ENCODE measurements at places on chromosomes 11 and 22.
A peak's percentile ranks its signal among the peaks of the same experiment; 100 is the strongest.

DNA sequence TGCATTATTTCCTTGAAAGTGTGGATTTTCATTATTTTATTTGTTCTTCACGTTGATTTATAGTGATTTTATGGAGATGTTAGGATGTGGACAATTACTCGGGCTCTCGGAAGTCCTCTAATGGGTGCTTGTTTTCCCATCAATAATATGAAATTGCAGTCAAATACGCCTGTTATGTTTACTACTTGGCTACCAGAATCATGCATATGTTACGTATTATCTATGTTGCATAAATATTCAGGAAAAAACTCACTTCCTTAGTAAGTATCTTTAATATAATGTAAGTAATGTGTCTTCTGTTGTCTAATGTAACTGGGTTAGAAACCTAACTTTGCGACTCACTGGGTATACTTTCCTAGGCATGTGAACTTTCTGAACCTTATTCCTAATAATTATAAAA lies 823.4 kb upstream of the CHORDC1 start:
- DNase-seq: no peak

GRCh38 chr22:18068381-18068988 lies 9.3 kb upstream of the PEX26 start:
- no peak for DNase-seq

DNA sequence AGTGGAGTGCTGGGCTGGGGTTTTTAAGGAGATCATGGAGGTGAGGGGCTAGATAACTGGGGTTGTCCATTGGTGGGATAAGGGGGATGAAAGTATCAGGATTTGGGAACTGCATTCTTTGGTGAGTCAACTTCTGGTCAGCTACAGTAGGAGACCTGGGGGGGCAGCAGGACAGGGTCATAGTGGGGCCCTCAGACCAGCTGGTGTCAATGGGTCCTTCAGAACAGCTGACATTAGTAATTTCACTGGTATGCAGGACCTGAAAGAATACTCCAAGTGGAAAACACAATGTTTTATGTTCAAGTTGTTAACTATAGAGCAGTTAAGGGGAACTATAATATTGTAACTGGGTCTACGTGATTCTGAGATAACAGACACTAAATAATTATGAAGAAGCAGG lies 2.8 kb upstream of the TTC12 start:
- DNase-seq: no peak

GRCh38 chr11:86205421-86206336 lies 38.9 kb upstream of the EED start:
- no peak for DNase-seq

DNA sequence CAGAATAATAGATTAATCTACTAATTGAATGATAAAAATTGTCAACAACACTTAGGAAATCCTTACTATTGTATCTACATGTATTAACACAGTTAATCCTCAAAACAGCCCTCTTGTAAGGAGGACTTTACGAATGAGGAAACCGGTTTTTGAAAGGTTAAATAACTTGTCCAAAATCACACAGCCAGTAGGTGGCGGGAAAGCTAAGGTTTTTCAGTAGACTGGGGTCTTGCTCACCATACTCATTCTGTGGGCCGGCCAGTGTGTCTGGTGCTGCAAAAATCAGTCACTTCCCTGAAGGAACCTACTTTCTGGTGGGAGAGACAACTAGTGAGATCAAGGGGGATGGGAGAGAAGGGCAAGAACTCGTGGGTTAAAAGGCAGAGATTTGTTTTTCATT lies 3.8 kb downstream of the DCPS start:
- DNase-seq: peak; percentile 66

DNA sequence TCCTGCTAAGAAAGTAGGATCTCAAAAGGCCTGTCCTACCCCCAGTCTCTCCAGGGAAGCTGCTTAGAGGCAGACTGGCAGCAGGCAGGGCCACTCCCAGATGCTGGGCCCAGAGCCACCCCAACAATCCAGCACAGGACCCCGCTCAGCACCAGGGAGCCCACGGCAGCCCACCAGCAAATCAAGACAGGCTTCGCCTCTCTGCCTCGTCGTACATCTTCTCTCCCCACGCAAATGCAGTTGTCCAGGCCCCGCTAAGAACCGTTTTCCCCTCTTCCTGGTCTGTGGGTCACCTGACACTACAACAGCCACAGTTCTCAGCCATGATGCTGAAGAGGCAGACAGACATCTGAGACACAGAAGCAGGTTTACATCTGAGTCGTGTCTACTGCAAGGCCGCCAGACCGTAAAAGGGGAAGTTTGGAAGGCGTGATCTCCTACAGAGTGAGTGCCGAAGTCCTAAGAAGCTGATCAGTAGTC lies 51.1 kb downstream of the IGSF9B start:
- DNase-seq: no peak

DNA sequence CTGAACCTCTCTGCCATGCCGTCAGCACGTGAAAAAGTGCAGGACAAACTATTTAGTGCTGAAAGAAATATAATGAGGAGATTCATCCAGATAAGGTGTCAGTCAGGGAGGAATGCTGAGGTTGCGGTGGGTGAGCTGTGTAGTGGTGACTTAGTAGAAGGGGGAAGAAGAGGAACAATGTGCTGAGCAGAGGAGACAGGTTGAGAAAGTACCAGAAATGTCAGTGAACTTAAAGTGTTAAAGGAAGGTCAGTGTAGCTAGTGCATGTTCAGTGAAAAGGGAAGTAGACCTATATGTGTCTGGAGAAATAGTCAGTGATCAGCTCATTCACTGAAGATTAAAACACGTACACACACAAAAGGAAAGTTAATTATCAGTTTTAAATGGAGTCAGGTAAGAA lies 237.6 kb upstream of the CCDC179 start:
- no peak for DNase-seq

DNA sequence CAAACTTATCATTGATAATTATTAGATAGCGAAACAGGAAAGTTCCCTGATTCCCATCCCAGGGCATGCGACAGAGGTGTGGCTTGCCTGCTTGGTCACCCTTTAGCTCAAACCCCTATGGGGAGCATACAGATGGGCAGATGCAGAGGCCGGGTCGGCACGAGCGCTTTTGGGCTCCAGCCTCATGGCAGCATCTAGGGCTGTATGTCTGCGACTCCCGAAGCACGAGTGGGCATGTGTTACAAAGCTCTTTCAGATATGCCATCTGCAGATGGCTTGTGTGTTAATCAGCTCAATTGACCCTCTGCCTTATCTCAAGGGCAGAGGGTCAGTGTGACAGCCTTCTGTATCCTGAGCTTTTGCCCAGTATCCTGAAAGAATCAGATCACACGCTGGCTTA lies 2069.3 kb upstream of the RAG2 start:
- DNase-seq: no peak

GRCh38 chr11:109677876-109678275 lies 255.9 kb downstream of the C11orf87 start:
- no peak for DNase-seq

- no peak for DNase-seq
These were observed 27.4 kb downstream of the TUG1 start for GRCh38 chr22:30996462-30996861.

DNA sequence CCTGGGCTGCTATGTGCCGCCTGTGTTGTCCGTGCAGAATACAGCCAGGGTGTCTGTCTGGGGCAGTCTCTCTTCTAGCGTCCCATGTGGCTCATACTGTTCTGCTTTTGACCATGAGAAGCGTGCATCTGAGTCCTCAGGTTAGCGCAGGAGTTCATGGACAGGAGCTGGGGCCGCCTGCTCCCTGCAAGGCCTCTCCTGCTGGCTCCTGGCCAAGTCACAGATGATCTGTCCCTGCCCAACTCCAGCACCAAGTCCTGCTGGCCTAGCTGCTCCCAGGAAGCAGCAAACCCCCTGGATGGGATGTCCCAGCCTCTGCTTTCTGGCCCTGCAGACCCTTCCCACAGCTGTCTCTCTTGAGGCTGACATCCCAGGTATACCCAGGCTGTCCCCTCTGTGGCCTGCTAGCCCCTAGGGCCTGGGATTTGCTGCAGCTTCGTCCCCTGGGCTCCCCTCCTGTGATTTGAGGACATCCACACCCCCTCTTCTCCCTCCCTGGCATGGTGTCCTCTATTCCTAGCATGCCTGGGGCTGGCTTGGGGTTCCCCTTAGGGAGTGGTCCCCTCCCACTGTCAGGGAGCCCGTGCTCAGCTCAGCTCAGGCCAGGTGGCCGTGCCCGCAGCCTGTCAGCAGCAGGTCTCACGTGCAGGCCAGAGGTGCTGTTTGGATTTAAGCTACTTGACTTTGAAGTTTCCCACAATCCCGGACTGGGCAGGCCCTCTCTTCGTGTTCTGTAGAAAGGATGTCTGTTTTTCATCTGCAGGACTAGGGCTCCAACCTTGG lies 17.8 kb downstream of the PRR5 start:
- DNase-seq: no peak

- DNase-seq: no peak
These were observed 1.7 kb downstream of the RASGRP2 start for GRCh38 chr11:64742087-64742888.

DNA sequence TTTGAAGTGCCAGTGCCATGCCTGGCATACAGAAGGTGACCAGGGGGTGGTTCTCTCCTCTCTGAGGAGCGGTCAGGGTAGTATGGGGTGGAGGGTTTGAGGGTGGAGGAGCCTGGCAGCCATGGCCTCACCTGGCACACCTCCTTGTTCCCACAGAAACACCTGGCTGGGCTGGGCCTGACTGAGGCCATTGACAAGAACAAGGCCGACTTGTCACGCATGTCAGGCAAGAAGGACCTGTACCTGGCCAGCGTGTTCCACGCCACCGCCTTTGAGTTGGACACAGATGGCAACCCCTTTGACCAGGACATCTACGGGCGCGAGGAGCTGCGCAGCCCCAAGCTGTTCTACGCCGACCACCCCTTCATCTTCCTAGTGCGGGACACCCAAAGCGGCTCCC lies 9.6 kb downstream of the SERPINH1 start:
- no peak for DNase-seq

GRCh38 chr11:127653076-127653475 lies 652.5 kb upstream of the KIRREL3 start:
- no peak for DNase-seq

GRCh38 chr11:86138958-86139357 lies 70.1 kb upstream of the PICALM start:
- no peak for DNase-seq

DNA sequence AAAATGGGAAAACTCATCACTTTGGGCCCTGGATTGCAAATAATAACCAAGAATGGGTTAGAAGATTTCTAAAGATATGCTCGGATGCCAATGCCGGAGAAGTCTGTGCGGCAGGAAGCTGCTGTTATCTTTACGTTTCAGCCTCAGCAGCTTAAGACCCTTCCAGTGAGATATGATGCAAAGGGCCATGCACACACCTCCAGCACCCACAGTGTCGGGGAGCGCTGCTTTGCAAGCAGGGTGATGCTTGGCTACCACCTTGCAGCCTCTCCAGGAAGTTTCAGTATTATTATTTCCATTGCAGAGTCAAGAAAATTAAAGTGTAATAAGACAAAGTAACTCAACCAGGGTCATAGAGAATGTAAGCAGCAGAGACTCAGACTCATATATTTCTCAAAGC lies 37.3 kb downstream of the LARGE1 start:
- no peak for DNase-seq

DNA sequence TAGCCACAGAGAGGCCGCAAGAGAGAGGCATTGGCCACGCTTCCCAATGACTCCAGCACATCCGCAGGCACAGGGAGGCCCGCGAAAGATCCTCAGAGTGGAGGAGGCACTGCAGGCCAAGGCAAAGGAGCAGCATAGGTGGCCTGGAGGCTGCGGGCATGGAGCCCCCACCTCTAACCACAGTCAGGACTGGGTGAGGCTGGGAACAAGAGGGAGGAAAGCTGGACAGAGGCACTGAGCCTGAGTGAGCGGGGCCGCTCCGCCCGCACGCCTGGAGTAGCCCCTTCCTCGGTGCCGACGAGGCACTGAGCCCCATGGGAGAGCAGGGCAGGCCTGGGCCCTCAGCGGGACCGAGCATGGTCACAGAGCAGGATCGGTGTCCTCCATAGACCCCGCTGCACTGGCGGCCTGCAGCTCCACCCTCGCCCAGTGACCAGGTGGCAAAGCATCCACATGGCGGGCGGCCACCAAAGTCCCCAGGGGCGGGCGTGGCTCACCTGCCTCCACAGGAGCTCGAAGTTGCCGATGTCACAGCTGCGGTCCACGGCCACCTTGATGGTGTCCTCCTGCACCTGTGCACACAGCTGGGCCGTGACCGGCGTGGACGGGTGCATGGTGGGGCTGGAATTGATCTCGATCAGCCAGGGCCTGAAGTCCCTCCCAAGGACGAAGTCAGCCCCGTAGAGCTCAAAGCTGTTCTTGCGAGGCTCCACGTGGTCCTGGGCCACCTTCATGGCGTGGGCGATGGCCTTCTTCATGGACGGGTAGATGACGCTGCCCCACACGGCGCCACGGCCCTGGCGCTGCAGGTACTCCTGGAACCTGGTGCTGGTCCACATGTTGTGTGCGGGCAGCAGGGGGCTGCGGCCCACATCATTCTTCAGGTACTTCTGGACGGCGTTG lies 18.9 kb upstream of the IL17REL start:
- DNase-seq: no peak

DNA sequence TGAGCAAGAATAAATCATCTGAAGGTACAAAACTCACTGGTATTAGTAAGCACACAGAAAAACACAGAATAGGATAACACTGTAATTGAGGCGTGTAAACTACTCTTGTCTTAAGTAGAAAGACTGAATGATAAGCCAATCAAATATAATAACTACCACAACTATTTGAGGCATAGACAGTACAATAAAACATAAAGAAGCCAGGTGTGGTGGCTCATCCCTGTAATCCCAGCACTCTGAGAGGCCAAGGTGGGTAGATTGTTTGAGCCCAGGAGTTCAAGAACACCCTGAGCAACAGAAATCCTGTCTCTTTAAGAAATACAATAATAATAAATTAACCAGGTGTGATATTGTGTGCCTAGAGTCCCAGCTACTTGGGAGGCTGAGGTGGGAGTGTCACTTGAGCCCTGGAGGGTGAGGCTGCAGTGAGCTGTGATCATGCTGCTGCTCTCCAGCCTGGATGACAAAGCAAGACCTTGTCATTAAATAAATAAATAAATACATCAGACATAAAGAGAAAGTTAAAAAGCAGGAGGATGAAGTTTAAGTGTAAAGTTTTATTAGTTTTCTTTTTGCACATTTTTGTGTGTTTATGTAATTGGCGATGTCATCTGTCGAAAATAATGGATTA lies 390.6 kb downstream of the DYNC2H1 start:
- DNase-seq: no peak

GRCh38 chr11:94948070-94948617 lies 25.2 kb downstream of the CWC15 start:
- no peak for DNase-seq

- no peak for DNase-seq
These were observed 140.2 kb downstream of the SPATA19 start for GRCh38 chr11:133705074-133705648.

- peak; percentile 78 for DNase-seq
These were observed 61.0 kb upstream of the PLET1 start for GRCh38 chr11:112321501-112322172.
